ENCODE measurements at places on chromosomes 6 and 20.

- DNase-seq, result peak; percentile 95
Measured at GRCh38 chr20:51631011-51631950, 88.8 kb upstream of the NFATC2 start.

DNA sequence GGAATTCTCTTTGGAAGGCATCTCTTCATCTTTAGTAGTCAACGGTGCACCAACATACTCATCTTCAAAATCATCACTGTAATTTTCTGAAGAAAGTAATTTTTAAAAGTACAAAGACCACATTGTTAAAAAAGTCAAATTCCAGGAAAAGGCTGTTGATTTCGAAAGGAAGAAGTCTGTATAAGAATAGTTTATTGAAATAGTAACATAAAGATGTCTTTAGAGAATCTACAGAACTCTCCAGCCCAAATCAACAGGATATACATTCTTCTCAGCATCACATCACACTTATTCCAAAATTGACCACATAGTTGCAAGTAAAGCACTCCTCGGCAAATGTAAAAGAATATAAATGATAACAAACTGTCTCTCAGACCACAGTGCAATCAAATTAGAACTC lies 23.4 kb downstream of the CEP162 start:
- DNase-seq, result no peak

DNA sequence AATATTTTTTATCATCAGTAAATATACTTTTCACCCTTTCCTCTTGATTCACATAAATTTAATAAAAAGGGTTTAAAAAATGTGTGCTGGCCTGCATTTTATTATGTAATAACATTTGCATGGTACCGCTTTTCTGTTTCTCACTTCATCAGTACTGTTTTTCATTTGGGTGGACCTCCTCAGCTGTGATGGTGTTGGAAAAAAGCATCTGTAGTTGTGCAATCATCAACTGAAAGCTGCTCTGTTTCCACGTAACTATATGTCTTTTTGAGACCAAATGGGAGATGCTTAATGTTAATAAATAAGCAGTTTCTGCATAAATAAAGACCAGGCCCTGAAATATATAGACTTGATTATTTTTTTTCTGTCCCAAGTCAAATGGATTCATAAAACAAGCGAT lies 31.6 kb upstream of the CENPW start:
- DNase-seq, result peak; percentile 13

DNA sequence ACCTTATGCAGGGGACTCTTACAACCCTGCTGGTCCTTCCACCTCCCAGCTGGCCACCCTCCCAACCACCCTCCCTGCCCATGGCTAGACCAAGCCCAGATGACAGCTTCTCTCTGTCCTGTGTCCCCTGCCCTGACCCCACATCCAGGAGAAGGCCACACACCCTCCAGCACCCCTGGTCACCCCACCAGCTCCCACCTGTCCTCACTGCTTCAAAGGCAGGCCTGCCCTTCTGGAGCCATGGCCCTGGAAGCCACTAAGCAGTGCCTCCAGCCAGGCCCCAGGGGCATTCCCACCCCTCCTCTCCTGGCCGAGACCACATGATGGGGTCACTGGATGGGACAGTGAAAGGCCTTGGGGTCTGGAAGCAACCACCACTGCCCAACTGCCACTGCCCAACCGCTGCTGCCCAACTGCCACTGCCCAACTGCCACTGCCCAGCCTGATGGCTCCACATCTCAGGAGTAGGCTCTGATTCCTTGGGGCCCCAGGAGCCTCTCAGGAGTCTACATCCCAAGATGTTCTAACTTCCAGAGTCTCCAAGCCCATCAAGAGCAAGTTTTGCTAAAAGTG lies 30.5 kb downstream of the UBD start:
- no peak for DNase-seq

- no peak for DNase-seq
Measured at GRCh38 chr20:18840248-18840645, 26.7 kb downstream of the SCP2D1 start.

DNA sequence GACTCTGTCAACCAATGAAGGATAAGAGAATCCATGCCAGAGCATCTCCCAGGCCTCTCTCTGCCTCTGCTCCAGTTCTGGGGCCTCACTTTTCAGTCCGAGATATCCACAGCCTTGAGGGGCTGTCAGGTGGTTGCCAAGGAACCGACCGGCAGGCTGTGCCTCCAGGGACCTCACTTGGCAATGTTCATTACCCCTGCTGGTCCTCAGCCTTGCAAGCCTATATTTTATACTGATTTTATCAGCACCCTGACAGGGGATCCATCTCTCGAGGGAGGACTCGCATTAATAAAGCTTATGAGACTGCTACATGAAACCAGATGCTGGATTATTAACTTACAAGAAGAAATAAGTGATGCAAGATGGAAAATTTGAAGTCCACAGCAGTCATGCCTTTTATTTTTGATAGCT lies 39.9 kb downstream of the TMC2 start:
- DNase-seq, result no peak

DNA sequence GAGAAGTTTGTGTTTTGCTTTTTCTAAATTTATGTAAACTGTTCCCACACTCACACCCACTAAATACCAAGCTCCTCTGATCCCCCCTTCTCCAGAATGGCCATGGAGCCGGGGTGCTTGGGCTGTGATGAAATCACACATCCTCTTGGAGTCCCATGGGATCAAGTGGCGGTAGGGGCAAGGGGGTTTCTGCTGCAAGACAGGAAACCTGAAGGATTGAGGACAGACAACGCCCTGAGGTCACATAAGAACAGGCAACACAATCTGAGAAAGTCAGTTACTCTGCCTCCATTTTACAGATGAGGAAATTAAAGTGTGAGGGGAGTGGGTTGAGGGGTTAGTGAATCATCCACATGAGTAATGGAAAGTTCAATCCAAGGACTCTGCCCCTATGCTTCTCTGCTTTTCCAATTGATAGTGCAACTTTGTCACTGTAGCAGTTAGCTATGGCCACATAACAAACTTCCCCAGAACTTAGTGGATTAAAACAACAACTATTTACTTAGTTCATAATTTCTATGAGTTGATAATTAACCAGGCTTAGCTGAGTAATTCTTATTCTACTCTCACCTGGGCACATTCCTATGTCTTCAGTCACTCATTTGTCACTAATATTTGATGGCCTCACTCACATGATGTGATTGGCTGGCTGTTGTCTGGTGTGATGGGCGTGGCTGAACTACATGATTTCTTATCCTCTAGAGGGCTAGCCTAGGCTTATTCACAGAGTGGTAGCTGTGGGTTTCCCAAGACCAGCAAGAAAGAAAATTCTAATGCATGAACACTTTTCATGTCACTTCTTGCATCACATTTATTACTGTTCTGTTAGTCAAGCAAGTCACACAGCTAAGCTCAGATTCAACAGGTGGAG lies 311.1 kb upstream of the RNF24 start:
- no peak for DNase-seq

- DNase-seq, result no peak
Measured at GRCh38 chr6:108767418-108768165, 80.6 kb upstream of the ARMC2 start.

DNA sequence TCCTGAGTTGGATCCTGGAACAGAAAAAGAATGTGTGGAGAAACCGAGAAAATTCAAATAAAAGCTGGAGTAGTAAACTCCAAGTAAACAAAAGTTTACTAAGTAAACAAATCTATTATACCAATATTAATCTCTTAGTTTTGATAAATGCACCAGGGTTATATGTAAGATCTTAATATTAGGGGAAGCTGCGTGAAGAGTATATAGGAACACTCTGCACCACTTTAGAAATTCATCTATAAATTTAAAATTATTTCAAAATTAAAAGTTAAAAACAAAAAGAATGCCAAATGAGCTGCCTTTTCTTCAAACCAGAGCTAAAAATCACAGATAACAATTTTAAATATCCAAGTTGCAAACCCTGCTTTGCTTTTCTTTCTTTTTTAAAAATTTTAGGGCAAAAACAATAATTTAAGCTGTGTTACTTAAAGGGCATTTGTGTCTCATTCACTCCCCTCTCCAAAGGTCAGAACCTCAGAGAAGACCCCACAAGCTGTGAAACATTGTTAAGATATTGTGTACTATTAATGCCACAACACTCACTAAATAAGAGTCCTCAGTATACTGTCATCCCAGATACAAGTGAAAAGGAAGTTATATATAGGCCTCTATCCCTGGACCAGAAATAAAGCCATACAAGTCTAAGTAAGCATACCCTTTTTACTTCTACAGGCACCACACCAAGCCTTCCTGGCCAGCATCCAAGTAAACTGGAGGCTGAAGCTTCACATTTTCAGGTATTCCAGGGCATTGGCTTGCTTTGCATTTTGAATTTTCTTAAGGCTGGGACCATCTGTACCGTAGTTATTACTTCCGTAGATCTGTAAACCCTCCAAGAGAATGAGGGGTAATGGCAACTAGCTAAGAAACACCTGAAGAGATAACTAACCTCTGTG lies 7.0 kb downstream of the DNAAF9 start:
- no peak for DNase-seq

DNA sequence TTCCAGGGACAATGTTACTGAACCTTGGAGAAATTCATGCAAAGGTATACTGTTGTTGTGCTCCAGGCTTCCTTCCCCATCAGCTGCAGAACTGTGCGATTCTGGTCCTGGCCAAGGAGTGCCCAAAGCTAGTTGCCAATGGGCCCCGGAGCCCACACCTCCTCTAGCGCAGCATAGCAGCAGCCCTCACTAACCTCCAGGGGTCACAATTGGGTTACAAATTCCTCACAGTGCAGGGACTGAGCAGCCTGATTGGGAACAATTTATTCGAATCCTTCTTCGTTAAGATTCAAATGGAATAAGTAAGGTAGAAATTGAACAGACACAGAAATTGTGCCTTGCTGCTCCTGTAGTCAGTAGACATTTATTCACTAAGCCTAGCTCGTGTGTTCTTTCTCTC lies 284.9 kb downstream of the PRKN start:
- peak; percentile 9 for DNase-seq

DNA sequence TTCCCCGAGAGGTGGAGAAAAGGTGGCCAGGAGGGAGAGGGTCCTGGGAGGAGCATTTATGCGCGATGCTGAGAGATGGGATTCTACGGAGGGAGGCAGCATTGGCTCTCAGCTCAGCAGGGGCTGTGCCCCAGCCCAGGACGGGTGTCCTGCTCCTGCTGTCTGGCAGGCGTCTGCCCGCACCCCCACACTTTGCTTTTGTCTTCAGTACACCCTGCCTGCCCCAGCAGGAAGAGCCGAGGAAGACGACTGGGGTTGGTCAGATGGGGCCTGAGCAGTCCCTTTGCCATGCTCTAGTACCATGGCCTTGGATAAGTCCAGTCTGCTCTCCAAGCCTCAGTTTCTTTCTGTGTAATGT lies 68.5 kb downstream of the TCP11 start:
- DNase-seq, result no peak

DNA sequence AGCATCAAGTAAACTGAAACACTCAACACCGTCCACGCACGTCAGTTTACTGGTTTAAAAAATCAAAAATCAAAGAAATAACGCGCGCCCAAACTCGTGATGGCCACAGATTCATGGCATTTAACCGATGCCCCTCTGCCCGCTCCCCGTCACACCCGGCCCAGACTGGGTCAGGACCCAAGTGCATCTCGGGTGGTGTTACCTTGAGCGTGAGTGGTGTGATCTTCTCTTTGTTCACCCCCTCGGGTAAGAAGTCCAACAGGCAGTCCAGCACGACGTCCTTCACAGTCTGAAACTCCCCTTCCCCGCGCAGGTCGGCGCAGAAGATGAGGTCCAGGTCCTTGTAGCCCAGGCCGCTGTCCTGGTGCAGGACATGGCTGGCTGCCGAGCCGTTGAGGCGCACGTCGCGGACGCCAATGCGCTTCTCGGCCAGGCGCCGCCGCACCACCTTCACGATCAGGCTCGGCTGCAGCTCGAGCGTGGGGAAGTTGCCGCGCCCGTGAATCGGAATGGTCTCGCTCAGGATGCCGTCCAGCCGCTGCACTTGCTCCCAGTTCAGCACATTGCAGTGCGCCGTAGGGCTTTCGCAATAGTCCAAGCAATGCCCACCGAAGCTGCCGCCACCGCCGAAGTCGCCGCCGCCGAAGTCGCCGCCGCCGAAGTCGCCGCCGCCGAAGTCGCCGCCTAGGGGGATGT lies 945 bp downstream of the TENT5A start:
- DNase-seq, result peak; percentile 44

DNA sequence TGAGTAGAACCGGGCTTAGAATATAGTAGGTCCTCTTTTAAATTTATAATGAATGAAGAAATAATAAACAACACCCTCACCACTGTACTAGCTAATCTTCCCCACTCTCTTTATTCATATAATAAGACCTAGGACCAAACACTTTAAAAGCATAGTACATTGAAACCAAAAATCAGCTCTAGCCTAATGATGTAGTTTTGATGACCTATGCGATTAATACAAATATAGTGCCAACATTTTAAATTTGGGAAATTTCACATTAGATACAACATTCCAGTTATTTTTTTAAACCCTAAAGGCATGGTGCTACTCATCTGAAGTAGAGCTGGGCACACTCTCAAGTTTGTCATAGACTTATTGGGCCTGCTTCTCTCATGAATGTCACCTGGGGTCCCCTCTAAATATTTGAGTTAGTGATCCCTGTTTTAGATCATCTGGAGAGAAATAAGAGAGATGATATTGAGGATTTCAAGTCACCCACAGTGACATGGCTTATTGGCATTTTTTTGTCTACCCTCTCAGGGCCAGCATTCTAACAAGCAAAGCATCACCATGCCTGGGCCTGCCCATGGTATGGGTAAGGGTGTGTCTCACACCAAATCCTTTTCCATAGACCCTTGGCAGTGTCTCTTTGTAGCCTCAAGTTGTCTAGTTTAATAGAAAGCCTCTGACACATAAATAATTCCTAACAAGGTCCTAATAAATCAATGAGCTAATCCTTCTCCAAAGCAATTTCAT lies 319.8 kb downstream of the HIVEP2 start:
- no peak for DNase-seq

- DNase-seq, result no peak
Measured at GRCh38 chr20:35327074-35327976, 35.1 kb upstream of the FAM83C start.

GRCh38 chr6:82568290-82568993 lies 204.8 kb downstream of the TPBG start:
- no peak for DNase-seq

All from fibroblast of skin of abdomen (primary cell).